ENCODE measurements at places on chromosomes 1 and 21.
A peak's percentile ranks its signal among the peaks of the same experiment; 100 is the strongest.

- no peak for DNase-seq
Observed at GRCh38 chr21:44723177-44724131, 12.1 kb upstream of the TSPEAR start.

- DNase-seq: no peak
Observed at GRCh38 chr1:108045460-108045859, 80.5 kb upstream of the VAV3 start.

- peak; percentile 67 for DNase-seq
Observed at GRCh38 chr1:228647523-228648444, 87.5 kb upstream of the RHOU start.

GRCh38 chr1:161676441-161676840 is 13.5 kb downstream of the FCGR2B start:
- DNase-seq: no peak

DNA sequence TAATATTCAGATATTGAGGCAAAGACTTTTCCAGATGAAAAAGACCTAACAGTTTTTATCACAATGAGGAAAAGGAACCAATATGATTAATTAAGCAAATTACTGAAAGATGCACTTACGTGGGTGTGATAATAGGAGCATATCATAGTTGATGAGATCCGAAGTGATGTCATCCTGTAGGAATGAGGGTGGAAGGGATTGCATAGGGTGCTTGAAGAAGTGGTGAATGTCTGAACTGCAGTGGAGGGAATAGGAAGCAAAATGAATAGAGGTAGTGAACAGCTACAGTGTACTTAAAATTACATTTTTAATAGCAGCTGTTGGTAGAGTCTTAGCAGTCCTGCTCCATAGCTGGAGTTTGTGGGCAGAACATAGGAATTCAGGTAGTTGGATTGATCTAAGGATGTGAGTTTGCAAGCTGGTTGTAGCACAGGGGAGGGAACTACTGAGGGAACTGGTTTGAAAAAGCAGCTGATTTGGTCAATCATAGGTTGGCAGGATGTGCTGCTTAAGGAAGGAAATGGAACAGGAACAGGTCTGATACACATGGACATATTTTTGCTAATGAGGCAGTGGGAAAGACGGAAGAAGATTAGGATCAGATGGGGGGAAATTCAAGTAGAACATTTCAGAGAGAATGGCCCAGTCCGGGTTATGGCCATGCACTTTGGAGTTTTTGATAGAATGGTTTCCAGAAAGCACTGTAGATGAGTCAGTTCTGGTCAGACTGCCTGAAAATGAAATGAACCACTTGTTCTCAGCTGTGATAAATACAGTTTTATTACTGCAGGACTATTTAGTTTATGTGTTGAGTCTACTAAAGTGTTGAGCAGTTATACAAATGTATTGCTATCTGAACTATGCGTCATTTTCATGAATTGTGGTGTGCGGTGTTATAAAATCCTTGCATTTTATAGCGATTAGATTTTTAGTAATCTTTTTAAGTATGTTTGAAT is 155.8 kb downstream of the RYR2 start:
- DNase-seq: no peak

DNA sequence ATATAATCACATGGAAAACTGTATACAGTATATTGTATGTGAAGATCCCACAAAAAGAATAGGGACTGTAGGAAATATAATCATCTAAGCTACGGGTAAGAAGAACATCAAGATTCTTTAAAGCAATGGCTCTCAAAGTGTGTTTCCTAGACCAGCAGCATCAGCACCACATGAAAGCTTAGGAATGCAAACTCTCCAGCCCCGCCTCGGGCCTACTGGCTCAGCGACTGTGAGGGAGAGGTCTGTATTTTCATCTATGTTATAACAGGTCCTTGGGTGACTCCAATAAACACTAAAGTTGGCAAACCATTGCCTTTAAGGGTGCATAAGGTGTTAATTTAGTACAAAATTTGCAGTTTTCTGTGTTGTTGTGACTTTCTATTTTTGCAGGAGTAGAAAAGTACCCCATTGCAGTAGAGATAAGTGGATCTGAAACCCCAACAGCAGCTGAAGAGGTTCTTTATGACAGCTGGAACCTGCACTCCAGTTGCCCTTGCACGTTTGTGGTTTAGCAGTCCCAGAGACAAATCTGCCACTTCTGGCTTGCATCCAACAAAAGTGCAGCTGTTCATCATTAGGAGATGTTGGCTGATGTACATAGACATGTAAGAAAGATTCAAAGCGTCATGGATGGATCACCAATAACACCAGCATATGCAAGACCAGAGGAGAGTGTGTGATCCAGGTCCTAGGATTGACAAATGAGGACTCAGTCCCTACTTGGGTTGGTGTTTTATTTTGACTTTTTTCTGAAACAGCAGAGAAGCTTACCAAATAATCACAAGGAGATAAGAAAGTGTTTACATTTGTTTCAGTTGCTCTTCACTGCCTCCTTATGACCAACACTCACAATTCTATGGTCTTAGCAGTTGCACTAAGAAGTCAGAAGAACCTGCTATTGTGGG is 15.9 kb upstream of the IFNAR1 start:
- peak; percentile 31 for DNase-seq

DNA sequence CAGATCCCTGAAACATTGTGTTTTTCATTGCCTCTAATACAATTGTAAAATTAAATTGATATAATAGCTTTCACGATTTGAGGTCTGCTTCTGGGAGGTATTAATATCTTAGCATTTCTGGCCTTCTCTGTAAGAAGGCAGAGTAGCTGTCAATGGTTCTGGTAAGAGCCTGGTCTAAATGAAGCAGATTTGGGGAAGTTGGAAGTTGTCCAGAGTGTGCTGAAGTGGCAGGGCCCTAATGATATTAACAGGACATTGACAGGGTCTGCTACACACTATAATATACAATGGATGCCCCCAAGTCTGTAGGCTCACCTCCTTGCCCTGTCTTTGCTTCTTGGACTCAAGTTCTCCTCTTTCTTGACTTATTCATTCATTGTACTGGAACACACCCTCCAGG is 99.5 kb downstream of the C4BPA start:
- DNase-seq: no peak

DNA sequence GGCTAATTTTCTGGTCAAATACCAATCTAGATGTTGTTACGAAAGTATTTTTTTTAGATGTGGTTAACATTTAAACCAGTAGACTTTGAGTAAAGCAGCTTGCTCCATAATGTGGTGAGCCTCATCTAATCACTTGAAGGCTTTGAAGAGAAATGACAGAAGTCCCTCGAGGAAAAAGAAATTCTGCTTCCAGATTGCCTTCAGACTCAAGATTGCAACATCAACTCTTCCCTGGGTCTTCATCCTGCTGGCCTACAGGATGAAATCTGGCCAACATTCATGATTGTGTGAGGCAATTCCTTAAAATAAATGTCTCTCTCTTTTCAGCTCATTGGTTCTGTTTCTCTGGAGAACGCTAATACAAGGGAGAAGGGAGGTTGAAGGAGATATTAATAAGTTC is 32.5 kb upstream of the SSX2IP start:
- DNase-seq: peak; percentile 31

GRCh38 chr1:3314491-3315381 is 139.7 kb upstream of the ARHGEF16 start:
- peak; percentile 40 for DNase-seq

GRCh38 chr1:198047913-198048312 is 108.9 kb upstream of the NEK7 start:
- no peak for DNase-seq

DNA sequence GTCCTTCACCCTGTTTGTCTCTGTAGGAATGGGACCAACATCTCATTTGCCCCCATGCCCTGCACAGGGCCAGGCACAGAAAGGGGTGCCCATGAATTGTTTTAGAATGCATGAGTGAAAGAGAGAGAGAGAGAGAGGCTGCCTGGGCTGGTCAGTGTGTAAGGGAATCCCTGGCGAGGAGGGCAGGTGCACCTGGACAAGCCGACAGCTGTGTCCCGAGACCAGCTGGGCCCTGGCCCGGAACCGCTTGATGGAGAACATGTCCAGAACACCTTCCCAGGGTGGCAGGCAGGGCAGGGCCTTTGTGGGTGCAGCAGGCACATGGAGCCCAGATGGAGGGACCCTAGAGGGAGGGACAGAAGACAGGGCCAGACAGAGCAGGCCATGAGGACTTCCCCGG is 22.7 kb downstream of the SPOCD1 start:
- DNase-seq: no peak

GRCh38 chr1:228063251-228064191 is 19.0 kb upstream of the ARF1 start:
- no peak for DNase-seq

GRCh38 chr1:74180490-74180889 is 17.5 kb downstream of the LRRIQ3 start:
- DNase-seq: peak; percentile 51

DNA sequence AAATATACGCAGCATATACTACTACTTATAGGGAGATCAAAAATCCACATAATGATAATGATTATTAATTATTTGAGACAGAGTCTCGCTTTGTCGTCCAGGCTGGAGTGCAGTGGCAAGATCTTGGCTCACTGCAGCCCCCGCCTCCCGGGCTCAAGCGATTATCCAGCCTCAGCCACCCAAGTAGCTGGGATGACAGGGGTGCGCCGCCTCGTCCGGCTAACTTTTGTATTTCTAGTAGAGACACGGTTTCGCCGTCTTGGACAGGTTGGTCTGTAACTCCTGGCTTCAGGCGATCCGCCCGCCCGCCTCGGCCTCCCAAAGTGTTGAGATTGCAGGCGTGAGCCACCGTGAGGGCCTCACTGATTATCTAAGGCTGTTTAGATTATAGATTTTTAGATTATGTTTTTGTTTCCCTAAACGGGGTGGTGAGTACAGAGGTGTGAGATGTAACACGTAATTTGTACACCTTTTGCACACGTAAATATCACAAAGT is 548 bp upstream of the SLC25A33 start:
- DNase-seq: no peak

GRCh38 chr1:24288479-24288878 is 30.7 kb upstream of the GRHL3 start:
- DNase-seq: no peak

GRCh38 chr1:93322349-93322748 is 23.4 kb upstream of the DR1 start:
- DNase-seq: no peak

- DNase-seq: peak; percentile 81
Observed at GRCh38 chr1:12067900-12068821, 5.1 kb downstream of the TNFRSF8 start.

GRCh38 chr21:25772686-25773085 is 37.9 kb downstream of the GABPA start:
- DNase-seq: peak; percentile 60

- DNase-seq: peak; percentile 63
Observed at GRCh38 chr1:200896531-200897196, 2.0 kb downstream of the INAVA start.

DNA sequence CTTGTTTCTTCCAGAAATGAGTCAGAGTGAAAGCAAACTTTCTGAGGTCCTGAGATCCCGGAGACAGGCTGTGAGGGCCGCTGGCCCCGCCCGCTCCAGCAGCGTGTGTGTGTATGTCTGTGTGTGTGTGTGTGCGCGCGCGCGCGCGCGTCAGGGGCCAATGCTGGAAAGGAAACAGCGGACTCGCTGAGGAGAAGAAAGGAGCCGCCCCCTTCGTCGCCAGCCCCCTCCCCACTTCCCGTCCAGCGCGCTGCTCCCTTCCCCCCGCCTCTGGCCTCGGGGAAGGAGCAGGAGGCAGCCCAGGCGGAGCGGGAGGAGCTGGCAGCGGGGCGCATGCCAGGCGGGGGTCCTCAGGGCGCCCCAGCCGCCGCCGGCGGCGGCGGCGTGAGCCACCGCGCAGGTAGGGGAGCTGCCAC is at the start of gene DISC1:
TSS of gene DISC1 (plus strand) at position 256 of the 416 bp plus-strand sequence. CDS start at position 334, 78 bp downstream.
- peak; percentile 94 for DNase-seq

DNA sequence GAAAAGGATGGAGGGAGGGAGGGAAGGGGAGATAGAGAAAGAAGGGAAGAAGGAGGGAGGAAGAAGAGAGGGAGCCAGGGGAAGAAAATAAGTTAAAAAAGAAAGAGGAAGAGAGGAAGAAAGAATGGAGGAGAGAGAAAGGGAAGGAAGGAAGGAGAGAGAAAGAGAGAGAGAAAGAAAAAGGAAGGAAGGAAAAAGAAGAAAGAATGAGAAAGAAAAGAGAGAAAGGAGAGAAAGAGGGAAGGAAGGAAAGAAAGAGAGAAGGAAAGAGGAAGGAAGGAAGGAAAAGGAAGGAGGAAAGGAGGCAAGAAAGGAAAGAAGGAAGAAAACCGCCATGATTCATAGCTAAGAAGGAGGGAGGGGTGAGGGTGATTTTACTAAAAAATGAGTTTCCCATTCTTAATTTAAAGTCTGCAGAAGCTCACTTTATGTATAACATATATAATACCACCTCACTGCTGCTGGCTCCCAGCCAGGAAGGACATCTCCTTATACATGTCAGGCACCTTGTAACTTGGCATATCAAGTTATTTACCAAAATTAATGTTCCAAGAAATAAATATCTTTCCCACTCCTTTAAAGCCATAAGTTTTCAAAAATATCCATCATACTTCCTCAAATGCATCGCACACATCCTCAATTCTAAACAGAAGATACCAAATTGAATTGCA is 46.0 kb upstream of the OLIG2 start:
- DNase-seq: no peak

DNA sequence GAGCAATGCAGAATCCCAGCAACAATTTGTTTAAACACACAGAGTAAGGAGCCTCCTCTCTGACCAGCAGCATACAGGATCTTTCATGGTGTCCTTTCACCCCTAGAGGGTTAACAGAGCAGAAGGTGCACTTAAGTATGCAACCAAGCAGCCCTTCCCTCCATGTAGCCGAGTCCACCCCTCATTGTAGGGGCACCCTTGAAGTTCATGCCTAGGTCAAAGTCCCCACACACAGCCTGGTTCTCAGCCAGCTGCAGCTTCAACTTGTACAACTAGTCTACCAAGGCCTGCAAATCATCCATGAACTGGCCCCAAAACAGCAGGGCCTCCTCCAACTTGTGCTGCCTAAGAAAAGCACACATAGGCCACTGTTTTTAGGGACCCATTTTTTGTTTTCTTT is 7.0 kb upstream of the BMP8B start:
- no peak for DNase-seq

- no peak for DNase-seq
Observed at GRCh38 chr1:207876131-207876530, 34.8 kb downstream of the CD34 start.

GRCh38 chr21:32562426-32562825 is 22.9 kb downstream of the TCP10L start:
- DNase-seq: peak; percentile 82

DNA sequence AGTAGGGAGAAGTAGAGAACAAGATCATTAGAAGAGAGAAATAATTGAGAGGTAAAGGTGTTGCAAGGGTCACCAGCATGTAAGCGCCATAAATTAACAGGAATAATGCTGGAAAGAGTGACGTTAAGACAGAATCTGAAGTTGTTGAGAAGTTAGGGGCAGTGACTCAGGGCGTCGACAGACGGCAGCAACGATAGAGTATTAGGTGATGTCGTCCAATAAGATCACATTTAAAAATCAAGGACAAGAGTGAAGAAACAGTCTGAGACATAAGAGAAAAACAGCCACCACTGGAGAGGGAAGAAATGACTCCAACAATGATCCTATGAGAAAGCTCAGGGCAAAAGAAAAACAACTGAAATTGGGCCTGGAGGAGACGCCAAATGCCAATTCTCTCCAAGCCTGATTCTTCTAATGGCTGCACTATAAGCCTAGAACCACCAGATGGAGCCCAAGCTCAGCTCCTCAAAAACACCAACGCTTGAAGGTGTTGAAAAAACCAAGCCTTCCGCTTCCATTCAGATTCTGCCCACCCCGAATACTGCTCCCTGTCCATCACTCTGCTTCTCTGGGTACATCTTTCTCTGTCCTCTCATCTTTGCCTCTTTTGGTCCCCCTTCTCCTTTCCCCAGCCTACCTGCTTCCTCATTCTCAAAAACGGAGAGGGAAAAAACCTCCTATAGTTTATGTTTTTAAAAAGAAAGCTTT is 70.0 kb downstream of the LUZP1 start:
- DNase-seq: peak; percentile 83

Data from iris pigment epithelial cell (primary cell).